AG04450 (cell line): ENCODE measurements at places on chromosomes 1 and 21. TPM values are rescaled to one million over a fixed set of nuclear protein-coding genes. Genes with fewer than 3 reads are reported as not detected.

Gene CYP2J2
- 0.06 and 0.10 TPM in 2 replicates for polyA plus RNA-seq

Gene VAV3
- 0.02 TPM in 1 of 2 replicates, not detected in the other for polyA plus RNA-seq

Gene SERINC2
- 46.0 and 61.3 TPM in 2 replicates for polyA plus RNA-seq

Gene FBXO2
- polyA plus RNA-seq: 1.3 and 1.5 TPM in 2 replicates

GRCh38 chr1:187854457-187854856 lies 1025.7 kb downstream of the PLA2G4A start:
- DNase-seq: no peak

DNA sequence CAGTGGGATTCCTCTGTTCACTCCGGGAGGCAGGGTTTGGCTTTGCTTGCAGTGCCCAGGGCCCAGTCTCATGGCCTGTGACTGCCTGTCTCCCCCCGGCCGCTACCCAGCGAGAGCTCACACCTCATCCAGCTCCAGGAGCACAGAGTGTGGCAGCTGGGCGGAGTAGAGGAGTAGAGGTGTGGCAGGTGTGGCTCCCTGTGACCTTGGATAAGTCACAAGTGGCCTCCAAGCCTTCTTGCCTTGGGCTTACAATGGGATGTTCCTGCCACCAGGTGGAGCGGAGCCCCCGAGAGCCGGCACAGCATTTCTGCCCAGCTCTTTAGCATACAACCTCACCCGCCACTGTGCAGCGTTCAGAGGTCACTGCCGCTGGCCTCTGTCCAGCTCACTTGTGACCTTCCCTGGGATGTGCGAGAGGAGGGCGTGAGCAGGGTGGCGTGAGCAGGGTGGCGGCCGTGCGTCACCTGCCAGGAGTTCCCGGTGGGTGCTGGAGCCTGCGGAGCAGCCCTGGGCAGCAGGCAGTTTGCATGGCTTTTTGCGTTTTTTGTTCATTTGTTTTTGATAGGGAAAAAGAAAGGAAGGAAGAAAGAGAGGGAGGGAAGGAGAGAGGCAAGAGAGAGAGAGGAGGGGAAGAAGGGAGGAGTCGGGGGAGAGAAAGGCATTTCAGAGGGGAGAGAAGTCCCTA lies 42.4 kb downstream of the CRYAA start:
- no peak for DNase-seq
